CD4-positive, alpha-beta memory T cell (primary cell): ENCODE measurements at places on chromosomes 2 and 18. TPM values are rescaled to one million over a fixed set of nuclear protein-coding genes. Genes with fewer than 3 reads are reported as not detected.

The ANKRD30B gene
- not detected for total RNA-seq

The KCNK3 gene
- not detected for total RNA-seq

The ZNF516 gene
- 9.9 TPM for total RNA-seq

The ELOA2 gene
- not detected for total RNA-seq

The STAT4 gene
- total RNA-seq = 114 TPM

The C1QL2 gene
- not detected for total RNA-seq

The LIMS4 gene
- 3.7 TPM for total RNA-seq

The LINC00305 gene
- not detected for total RNA-seq

The ZNF521 gene
- total RNA-seq = not detected

The STARD6 gene
- not detected for total RNA-seq

The PSME4 gene
- total RNA-seq = 41.7 TPM

The ACADL gene
- not detected for total RNA-seq

The EML6 gene
- 1.8 TPM for total RNA-seq

The DLGAP1 gene
- 0.67 TPM for total RNA-seq

The AQP12A gene
- not detected for total RNA-seq

The LYG2 gene
- not detected for total RNA-seq

The MAPK4 gene
- not detected for total RNA-seq

The DSC3 gene
- total RNA-seq = not detected

The DSG2 gene
- total RNA-seq = not detected

The PLEKHA3 gene
- 31.9 TPM for total RNA-seq

The IL36G gene
- not detected for total RNA-seq

The GLI2 gene
- total RNA-seq = not detected

The HOXD11 gene
- total RNA-seq = not detected

The PRKAG3 gene
- total RNA-seq = not detected
